Psoas muscle (tissue), 8 donors: ENCODE measurements at places on chromosomes 7 and 10. TPM values are rescaled to one million over a fixed set of nuclear protein-coding genes. Genes with fewer than 3 reads are reported as not detected.

Gene SGCE
- total RNA-seq, result 13.0 TPM

Gene ACTL6B
- not detected for total RNA-seq

Gene ENTPD1
- total RNA-seq, result 3.1 TPM

Gene PDGFA
- total RNA-seq, result 13.9 TPM

Gene IDE
- 63.1 TPM for total RNA-seq

Gene CHCHD1
- 30.9 TPM for total RNA-seq

Gene NODAL
- not detected for total RNA-seq

Gene MOGAT3
- total RNA-seq, result not detected

Gene ELAPOR2
- 8.7 TPM for total RNA-seq

Gene GPR37
- total RNA-seq, result 0.22 TPM

Gene COL1A2
- 24.5 TPM for total RNA-seq
